T-helper 1 cell treated with Interleukin-12 subunit alpha and Interleukin-12 subunit beta and Interleukin-4 antibody, amounts not matched to agents 30 ng/mL and 1 ng/mL, for 36 hours (primary cell): ENCODE measurements at places on chromosomes 7 and 10. TPM values are rescaled to one million over a fixed set of nuclear protein-coding genes. Genes with fewer than 3 reads are reported as not detected.

The OPN1SW gene
- not detected in 2 replicates for total RNA-seq

The FAM185A gene
- 6.7 and 7.0 TPM in 2 replicates for total RNA-seq

The IGF2BP3 gene
- 1.7 and 2.2 TPM in 2 replicates for total RNA-seq

The AMZ1 gene
- total RNA-seq: 0.17 and 0.27 TPM in 2 replicates

The TMEM229A gene
- total RNA-seq: not detected in 2 replicates

The SSC4D gene
- 0.17 and 0.44 TPM in 2 replicates for total RNA-seq

The NCAPG2 gene
- total RNA-seq: 88.6 and 92.6 TPM in 2 replicates

The HOXA7 gene
- total RNA-seq: not detected in 2 replicates

The GIGYF1 gene
- total RNA-seq: 47.1 and 54.5 TPM in 2 replicates

The PRKRIP1 gene
- total RNA-seq: 27.1 and 27.4 TPM in 2 replicates

The NKX2-3 gene
- not detected in 2 replicates for total RNA-seq

The TEX36 gene
- not detected in 2 replicates for total RNA-seq

The SPDYE16 gene
- 0.05 and 0.27 TPM in 2 replicates for total RNA-seq

The SEC23IP gene
- 79.3 and 82.8 TPM in 2 replicates for total RNA-seq
